ENCODE measurements at places on chromosomes 4 and X.

GRCh38 chr4:54669831-54670230, 12.1 kb downstream of the KIT start:
- DNase-seq: no peak

GRCh38 chr4:81030061-81030980, at the start of gene BMP3:
Gene BMP3 (plus strand): TSS chr4:81030708. CDS start chr4:81031285, 577 bp downstream.
- no peak for DNase-seq

- peak; percentile 64 for DNase-seq
These were observed at the start of gene MAB21L2 for GRCh38 chr4:150582146-150582872. Gene MAB21L2 (plus strand): TSS chr4:150582151. CDS start chr4:150583030, 879 bp downstream.

DNA sequence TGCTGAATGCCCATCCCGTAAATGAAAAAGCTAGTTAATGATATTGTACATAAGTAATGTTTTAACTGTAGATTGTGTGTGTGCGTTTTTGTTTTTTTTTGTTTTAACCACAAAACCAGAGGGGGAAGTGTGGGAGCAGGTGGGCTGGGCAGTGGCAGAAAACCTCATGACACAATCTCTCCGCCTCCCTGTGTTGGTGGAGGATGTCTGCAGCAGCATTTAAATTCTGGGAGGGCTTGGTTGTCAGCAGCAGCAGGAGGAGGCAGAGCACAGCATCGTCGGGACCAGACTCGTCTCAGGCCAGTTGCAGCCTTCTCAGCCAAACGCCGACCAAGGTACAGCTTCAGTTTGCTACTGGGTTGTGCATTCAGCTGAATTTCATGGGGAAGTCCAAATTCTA, at the start of gene SPP1:
Gene SPP1, plus strand, starts transcription at position 249 of the 400 bp plus-strand sequence. CDS start 1,182 bp downstream, outside the sequence.
- peak; percentile 22 for DNase-seq

DNA sequence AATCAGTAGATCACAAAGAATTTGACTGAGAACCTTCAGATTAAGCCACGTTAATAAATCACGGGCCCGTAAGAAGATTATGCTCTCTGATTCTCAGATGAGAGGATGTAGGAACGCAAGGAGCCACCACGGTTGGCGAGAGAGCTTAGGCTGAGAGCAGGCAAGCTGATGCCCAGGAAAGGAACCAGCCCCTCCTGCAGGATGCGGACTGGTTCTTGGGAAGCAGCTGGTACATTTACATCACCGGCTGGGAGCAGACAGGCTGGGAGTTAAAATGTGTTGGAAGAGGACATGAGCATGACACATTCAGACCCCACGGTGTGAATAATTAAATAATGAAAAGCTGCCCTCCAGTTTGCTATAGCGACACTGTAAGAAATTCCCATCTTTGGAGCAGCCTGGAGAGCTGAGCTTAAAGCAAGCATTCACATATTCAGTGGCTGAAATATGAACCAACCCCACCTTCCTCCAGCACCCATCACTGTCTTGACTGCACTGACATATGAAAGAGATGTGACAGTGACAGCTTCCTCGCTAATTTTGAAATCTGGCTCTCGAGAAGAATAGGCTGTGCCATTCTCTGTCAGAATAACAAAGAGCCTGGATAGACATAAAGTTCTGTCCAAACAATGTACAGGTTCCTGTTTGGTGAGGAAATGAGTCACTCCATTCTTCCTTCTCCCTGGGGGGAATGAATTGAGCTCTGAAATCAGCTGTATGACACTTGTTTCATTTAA, 33.1 kb downstream of the LNX1 start:
- no peak for DNase-seq

GRCh38 chr4:138300616-138301015, 58.5 kb upstream of the SLC7A11 start:
- DNase-seq: no peak

DNA sequence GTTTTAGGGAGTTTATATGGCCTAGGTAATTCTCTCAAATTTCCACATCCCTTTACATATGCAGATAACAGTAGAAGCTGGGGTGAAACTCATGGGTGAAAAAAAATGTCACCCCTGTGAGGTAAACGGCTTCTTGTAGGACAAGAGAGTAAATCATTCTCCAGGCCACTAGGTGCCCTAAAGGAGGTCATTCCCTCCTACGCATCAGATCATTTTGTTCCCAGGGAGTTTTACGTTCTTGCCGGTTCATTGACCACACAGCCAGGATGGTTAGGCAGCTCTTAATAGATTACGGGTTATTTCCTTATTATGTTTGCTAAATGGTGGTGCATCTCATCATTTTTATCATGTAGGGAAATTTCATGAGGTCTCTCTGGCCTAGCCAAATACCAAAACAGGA, 225.8 kb upstream of the NOCT start:
- DNase-seq: no peak

Measured in BE2C (cell line).